ENCODE measurements at places on chromosomes 13 and 19.

- DNase-seq, result no peak
Observed at GRCh38 chr13:112509190-112509589, 78.8 kb downstream of the TUBGCP3 start.

DNA sequence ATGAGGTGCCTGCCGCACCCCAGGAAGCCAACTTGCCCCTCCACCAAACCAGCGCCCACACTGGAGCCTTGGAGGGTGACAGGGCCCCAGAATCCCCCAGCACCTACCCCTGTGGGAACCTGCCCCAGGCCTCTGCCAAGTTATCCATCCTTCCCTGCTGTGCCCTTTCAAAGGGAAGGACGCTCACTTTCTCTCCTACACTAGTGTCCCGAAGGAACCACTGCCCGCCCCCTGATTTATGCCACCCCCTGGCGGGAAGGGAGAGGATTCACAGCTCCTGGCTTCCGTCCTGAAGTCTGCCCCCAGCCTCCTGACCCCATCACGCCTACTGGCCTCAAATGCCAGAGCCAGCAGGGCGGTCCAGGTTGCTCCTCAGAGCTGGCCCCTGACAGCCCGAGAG lies 1.4 kb downstream of the EVI5L start:
- no peak for DNase-seq

DNA sequence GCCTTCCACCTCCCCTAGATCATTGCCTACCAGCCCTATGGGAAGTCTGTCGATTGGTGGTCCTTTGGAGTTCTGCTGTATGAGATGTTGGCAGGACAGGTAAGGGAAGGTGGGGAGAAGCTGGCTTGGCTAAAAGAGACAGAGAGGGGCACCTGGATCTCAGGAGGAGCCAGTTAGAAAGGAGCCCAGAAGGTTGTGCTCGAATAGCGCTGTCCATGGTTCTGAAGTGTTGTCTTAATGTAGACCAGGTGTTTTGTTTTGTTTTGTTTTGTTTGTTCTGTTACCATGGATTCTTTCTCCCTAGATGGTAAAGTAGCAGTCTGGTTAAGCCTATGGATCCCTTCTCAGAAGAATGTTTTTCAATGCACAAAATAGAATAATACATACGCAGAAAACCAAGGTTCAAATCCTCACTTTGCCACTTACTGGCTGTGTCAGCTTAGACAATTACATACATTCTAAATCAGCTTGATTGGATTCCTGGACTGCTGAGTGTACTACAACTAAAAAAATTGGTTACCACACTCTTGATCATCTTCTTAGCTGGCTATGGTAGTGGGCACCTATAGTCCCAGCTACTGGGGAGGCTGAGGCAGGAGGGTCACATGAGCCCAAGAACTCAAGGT lies 5.9 kb upstream of the CACNG7 start:
- DNase-seq, result no peak

DNA sequence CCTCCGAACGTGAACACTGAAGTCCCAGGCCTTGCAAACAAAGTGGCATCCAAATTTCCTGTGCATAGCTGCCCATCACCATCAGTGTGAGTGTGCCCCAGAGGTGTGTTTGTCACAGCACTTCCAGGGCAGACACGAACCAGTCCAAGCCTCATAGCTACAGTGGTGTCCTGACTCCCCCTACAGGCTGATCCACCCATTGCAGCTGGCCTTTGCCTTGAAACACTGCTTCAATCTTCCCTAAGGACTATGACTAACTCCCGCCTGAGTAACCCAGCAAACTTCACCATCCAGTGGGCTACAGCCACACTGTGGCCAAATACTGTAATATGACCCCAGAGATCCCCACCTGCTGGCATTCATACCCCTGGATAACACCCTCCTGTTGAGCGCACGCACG lies 3.9 kb downstream of the ZNF266 start:
- no peak for DNase-seq

DNA sequence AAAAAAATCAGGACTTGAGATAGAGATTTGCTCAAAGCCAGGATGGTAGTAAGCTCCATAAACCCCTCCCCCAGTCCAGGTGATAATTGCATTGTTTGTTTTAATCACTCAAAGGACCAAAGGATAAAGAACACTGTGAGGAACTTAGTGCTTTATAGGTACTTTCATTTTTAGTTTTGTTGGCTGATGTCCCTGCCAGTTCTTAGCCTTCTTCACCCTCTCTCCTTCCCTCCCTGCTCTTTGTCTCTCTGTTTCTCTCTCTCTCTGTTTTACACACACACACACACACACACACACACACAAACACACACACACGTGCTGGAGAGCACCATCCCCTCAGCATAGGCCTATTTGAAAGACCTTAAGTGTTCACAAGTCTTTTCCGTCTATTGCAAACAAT lies 5.2 kb downstream of the FRY start:
- DNase-seq, result no peak

- peak; percentile 80 for DNase-seq
Observed at GRCh38 chr19:41958367-41959055, 610 bp downstream of the RABAC1 start.

- DNase-seq, result no peak
Observed at GRCh38 chr19:15944401-15944800, 4.4 kb upstream of the OR10H4 start.

- no peak for DNase-seq
Observed at GRCh38 chr13:39597838-39598237, 5.2 kb downstream of the LHFPL6 start.

GRCh38 chr19:55649268-55650125 lies 1.5 kb downstream of the CCDC106 start:
- DNase-seq, result no peak

- DNase-seq, result no peak
Observed at GRCh38 chr19:43751466-43752220, 3.1 kb downstream of the SMG9 start.

- no peak for DNase-seq
Observed at GRCh38 chr13:76971215-76971614, 20.7 kb upstream of the CLN5 start.

GRCh38 chr13:76868371-76868770 lies 17.8 kb downstream of the KCTD12 start:
- no peak for DNase-seq

GRCh38 chr13:91668866-91669495 lies 270.6 kb downstream of the GPC5 start:
- no peak for DNase-seq

GRCh38 chr13:73278186-73278585 lies 219.4 kb downstream of the KLF5 start:
- no peak for DNase-seq

DNA sequence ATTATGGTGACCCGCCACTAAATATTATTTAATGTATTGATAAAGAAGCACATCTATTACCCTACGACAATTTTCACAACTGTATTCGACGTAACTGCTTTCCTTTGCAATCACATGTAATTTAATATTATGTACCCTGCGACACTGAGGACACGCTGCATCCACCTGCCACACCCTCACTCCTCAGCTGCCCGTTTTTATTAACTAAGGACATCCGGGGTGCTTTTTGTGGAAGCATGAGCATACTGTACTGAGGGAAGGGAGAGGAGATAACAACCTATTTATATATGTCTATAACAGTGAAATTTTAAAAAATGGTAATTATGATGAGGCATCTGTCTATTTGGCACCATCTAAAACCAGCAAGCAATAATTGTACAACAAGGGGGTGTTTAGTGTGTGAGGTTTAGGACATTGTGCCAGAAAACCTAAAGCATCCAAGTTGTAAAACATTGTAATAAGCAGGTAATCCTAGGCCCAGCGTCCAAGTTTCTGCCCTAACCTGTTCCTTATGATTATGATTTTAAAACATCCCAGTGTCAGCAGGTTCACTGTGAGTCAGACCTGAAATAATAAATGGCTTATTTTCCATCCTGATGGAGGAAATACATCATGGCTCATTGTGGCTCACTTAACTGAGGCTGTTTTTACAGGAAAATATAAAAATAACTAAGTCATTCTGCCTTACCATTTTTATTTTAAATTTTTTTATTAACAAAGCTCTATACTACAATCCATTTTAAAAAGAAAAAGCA lies 56.3 kb downstream of the FOXO1 start:
- DNase-seq, result no peak

- DNase-seq, result peak; percentile 9
Observed at GRCh38 chr19:36140304-36141038, 605 bp downstream of the CAPNS1 start.

- DNase-seq, result no peak
Observed at GRCh38 chr13:21615427-21615826, 11.5 kb upstream of the MICU2 start.

DNA sequence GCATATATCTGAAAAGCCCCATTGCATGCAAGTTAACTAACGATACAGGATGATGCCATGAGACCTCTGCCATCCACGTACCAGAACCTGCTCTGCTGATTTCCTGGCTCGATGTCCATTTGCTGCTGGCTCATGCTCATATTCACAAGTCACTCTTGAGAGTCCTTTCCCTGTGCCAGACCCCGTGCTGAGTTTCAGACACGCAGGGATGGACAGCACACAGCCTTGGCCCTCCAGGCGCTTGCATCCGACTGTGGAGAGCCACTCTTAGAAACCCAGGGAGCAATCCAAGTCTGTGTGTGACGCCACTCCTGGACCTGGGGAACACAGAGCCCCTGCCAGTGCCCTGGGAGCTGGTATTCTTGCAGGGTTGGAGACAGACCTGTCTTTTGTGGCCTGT lies 37.6 kb upstream of the TSHZ3 start:
- DNase-seq, result no peak

DNA sequence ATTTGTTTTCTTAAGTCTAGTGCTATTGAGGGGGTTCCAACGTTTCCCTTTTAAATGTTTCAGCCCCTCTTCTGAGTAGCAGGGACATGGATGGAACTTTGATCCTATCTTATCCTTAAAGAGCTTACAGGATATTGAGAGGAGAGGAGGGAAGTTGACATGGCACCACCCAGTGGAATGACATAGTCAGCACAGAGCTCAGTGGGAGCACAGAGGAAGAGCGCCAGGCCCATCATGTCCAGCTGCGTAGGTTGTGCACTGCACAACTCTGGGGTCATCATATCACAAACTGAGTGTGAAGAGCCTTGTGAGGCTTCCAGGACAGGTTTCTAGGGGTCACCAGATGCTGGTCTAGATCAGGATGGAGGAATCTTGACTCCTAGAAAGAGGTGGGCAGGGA lies 4.6 kb upstream of the CDC42EP5 start:
- DNase-seq, result no peak

DNA sequence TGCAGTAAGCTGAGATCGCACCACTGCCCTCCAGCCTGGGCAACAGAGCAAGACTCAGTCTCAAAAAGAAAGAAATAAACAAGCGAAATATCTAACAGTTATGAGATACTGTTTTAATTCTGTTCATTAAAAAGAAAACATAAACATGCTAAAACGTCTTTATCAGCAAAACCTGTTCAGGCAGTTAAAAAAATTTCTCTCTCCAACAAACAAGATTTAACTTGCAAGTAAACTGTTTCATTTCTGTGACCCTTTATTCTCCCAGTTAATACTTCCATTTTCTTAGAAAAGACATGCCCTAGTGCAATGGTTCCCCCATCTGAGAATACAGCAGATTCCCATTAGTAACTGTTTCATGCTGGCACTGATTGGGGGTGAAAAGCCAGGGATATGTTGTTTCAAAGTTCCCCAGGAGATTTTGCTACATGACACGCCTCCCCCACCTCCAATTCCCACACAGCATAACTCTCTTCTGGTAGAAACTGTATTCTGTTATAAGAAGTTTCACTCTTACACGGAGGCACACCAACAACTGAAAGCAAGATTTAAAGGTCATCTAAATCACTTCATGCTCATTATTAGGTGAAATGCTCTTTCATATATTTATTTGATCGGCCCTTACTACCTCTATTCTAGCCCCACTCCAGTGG lies 24.4 kb downstream of the ELF1 start:
- no peak for DNase-seq

DNA sequence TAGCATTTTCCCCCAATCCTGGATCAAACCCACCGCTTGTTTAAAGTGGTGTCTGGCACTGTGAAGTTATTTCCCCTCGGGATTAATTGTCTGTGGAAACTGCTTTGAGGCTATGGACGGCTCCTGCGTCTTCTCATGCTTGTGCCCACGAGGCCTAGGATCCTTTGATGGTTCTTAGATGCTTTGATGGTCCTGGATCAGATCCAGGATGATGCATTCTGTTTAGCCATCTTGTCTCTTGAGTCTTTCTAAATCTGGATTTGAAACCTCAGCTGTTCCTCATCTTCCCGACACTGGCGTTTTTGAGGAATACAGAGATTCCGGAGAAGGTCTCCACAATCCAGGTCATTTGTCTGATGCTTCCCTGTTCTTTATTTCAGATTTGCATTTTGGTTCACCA lies 36.1 kb upstream of the USP29 start:
- no peak for DNase-seq

- no peak for DNase-seq
Observed at GRCh38 chr13:109704771-109705635, 81.4 kb downstream of the IRS2 start.

GRCh38 chr19:6718741-6719539 lies 1.5 kb downstream of the C3 start:
- DNase-seq, result no peak

GRCh38 chr13:76936763-76937162 lies 11.5 kb upstream of the ACOD1 start:
- no peak for DNase-seq

GRCh38 chr19:43692877-43693276 lies 22.9 kb upstream of the PLAUR start:
- DNase-seq, result no peak

GRCh38 chr19:39276740-39277139 lies 8.5 kb downstream of the IFNL2 start:
- DNase-seq, result no peak

- no peak for DNase-seq
Observed at GRCh38 chr13:50463719-50464118, 379.8 kb downstream of the DLEU7 start.

DNA sequence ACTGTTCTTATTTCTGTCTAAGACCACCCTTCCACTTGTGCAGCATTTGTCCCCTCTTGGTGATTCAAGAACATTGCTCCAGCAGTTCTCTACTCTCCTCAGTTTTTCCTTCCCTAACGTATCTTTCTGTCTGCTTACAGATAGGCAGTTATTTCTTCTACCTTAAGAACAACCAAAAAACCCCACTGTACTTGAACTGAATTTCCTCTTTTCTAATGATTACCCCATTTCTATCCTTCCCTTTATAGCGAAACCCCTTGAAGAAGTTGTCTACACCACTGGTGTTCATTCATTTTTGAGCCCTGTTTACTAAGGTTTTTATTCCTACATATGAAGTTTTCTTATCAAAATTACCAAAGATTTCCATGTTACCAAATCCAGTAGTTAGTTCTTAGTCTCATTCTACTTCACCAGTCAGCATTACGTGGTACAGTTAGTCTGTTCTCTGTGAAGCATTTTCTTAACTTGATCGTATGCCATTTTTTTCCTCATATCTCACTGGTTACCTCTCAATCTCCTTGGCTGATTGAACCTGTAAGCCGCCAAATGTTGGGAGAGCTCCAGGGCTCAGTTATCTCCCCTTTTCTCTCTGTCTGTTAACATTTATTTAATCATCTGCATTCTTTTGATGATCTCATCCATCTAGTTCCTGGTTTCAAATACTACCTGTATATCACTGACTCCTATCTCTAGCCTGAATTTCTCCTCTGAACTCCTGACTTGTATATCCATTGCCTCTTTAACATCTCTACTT lies 9.0 kb downstream of the LSM14A start:
- no peak for DNase-seq

GRCh38 chr19:7272856-7273578 lies 21.2 kb downstream of the INSR start:
- DNase-seq, result no peak

GRCh38 chr19:8478598-8478997 lies 23.8 kb downstream of the PRAM1 start:
- no peak for DNase-seq
